AG10803 (cell line): ENCODE measurements at places on chromosomes 1 and 21.
A peak's percentile ranks its signal among the peaks of the same experiment; 100 is the strongest.

DNA sequence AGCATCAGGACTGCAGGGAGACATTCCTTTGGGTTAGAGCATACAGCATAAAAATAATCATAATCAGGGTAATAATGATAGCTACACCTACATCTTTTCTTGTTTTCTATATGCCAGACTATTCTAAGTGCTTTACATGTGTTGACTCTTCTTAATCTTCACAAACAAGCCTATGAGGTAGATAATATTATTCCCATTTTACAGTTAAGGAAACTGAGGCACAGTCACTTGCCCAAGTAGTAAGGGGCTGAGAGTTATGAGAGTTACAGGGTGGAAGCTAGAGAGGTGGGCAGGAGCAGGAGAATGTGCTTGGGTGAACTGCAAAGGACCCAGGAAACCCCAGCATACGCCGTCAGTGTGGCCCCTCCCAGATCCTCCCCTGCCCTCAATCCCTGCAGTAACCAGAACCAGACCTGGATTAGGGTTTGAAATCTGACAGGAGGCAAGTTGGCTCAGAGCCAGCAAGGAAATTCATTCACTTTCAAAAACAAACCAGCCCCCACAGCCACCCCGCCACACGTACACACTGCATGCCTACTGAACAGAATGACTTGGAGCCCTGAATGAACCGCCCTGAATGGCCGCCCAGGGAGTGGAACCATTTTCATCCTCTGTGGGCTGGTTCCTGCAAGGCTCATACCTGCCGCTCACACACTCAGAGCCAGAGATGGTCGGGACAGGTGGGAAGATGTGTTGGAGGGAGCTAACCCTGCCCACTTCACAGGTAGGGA, 126.1 kb downstream of the TRABD2B start:
- DNase-seq = no peak

DNA sequence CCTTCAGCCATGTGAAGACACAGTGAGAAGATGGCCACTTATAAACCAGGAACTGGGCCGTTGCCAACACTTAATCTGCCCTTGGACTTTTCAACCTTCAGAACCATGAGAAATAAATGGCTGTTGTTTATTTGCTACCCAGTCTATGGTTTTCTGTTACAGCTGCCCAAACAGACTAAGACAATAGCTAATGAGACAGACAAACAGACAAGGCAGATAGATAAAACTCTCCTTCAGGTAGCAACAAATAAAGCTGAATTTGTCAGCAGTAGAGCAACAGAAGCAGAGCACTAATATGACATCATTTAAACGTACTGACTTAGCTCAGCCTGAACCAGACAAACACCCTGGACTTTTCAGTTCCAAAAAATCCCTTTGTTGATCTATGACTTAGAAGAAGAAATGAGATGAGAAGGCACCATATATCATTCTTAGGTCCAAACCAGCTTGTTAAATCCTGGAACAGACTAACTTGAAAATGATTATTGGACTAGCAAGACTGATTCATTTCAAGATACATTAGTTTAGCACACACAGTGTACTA, 27.0 kb downstream of the ZZZ3 start:
- no peak for DNase-seq

DNA sequence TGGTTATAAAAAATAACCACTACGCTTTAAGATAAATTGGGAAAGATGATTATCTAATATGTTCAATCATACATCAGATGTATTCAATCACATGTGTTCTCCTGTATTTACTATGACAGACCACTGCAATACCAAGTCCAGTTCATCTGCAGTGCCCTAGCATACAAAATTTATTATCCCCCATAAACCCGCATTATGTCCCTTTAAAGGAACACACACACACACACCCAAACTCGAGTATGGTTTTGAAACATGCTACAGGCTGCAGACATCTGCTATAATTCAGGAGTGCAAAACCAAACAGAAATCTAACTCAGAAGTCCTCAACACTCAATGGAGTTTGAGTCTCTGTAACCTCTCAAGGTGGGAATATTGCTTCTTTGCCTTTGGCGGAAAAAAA, 14.9 kb downstream of the ODF2L start:
- DNase-seq = peak; percentile 17

DNA sequence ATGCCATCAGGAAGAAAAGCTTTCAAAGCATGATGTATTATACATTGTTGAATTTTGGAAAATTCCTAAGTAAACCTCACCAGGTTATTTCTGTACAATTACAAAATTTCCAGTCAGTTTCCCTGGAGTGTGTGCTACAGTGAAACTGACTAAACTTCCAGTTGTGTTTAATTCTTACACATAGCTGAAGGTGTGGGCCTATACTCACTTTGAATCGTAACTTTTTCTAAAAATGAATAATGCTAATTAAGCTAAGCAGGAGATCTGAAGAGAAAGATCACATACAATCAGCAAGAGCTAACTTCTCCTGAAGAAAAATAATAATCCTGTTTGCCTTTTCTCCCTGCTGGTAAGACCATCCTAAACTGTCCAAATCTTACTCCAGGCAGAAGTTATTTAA, 537.2 kb upstream of the PBX1 start:
- no peak for DNase-seq

GRCh38 chr1:88736633-88737248, 52.7 kb downstream of the PKN2 start:
- DNase-seq = peak; percentile 51

DNA sequence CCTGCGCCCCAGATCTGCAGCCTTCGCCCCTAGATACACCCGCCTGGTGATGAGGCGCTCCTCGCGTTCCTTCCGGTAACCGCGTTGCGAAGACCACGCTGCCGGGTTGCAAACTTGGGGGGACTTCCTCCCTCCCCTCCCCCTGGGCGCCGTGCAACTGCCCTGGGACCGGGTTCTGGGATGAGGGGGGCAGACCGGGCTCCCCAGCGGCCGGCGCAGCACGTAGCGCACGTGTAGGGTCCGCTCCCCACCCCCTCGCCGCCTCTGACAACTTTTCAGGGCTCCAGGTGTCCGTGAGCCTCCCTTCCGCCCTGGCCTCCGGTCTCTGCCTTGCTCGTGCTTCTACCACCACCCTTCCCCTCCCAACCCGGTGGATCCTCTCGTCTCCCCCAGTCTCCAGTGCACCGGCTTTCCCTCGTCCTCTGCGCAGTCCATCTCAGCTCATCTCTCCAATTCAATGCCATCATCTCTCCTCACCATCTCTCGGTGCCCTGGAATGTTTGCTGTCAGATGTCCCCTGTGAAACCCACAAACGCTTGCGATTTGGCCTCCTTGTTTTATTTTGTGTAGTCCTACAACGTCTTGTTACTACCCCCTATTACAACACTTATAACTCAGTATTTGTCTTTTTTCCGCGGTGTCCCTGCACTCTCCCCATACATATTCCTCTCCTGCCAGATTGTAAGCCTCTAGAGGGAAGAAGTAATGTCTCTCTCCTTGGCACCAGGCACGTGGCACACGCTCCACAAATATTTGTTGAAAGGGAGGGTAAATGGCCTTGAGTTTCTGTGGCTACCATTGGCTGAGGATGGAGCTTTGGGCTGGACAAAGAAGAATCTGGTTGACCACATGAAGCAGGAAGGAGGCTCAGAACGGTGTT, 782 bp downstream of the PCAT6 start:
- DNase-seq = no peak

GRCh38 chr1:207805841-207806421, 54.1 kb downstream of the CD46 start:
- peak; percentile 99 for DNase-seq

- DNase-seq = no peak
Measured at GRCh38 chr21:31489014-31489413, 145.0 kb upstream of the TIAM1 start.

- DNase-seq = peak; percentile 54
Measured at GRCh38 chr1:231949277-231950091, 322.9 kb downstream of the DISC1 start.

GRCh38 chr1:7975212-7975865, 13.8 kb downstream of the PARK7 start:
- DNase-seq = peak; percentile 67

- peak; percentile 72 for DNase-seq
Measured at GRCh38 chr1:206002871-206003801, at the start of gene RAB7B. TSS of gene RAB7B (minus strand) at chr1:206003395. CDS start at chr1:205994135, 9,260 bp downstream.

DNA sequence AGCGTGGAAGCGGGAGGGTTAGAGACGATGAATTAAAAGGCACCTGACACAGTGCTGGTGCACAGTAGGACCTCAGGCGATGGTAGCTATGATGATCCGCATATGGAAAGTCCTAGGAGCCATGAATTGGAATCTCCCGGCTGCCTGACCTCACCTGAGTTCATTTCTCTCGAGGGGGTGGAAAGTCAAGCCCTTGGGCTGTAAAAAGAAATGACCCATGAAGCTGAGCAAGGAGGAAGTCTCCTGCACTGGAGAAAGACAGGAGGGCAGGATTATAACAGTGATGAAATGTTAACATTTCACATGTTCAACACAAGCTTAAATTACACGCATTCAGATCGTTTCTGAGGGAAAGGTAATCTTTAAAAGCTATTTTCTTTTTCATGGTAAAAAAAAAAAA, 481.2 kb downstream of the MATN1 start:
- no peak for DNase-seq

DNA sequence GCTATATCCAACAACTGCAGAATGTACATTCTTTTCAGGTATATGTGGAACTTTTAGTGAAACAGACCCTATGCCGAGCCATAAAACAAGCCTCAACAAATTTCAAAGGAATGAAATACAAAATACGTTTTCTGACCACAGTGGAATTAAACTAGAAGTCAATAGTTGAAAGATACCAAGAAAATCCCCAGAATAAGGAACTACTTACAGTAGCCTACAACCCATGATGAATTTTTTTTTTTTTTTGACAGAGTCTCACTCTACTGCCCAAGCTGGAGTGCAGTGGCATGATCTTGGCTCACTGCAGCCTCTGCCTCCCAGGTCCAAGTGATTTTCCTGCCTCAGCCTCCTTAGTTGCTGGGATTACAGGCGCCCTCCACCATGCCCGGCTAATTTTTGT, 83.4 kb downstream of the RUNX3 start:
- no peak for DNase-seq

GRCh38 chr1:112646225-112646624, 26.6 kb downstream of the CAPZA1 start:
- DNase-seq = no peak

DNA sequence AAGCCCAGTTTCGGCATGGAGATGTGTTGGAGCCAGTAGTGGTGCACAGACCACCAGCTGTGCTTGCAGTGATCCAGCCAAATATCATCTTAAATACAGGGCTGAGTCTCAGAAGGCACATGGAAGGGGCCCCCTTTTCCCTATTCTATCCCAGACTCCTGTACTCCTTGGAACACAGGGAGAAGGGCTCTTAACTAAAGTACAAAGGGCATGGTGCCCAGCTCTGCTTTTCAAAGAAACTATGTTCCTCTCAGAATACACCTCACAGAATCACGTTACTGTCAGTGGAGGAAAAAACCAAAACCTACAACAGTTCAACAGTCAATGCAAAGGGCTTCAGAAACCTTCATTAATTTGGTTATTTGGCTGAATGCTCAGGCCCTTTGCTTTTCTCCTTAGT, 180.6 kb upstream of the C1orf105 start:
- no peak for DNase-seq

DNA sequence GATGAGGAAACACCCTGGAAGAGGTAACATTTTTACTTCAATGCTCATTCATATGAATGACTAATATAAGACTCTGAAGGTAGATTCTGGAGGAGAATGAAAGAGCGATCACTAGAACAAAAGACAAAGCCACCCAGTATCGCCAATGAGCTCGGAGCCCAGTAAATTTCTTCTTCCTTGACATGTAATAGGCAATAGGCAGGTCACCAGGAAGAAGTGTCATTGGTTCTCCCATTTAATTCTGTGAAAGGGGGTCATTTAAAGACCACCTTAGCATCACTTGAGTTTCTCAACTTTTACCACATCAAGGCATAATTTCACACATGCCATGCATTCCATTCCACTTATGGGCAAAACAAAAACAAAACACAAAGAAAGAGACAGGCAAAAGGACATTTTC, 7.9 kb downstream of the TNFSF18 start:
- DNase-seq = no peak

DNA sequence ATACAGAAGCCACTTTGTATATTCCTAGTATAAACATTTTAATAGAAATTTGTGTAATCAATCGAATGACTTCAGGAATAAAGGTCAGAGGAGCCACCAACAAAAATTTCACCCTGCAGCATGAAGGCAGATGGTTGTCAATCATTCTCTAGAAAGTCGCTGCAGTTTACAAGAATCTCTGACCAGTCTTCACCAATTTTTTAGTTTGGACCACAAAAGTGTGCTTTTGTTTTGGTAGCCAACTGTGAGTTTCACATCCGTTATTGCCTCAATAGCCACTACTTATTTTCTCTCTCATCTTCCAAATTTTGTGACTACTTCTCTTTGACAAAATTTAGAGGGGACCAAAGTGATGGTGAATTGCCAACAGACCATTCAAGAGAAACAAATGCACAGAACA, 1155.6 kb downstream of the AMY1C start:
- DNase-seq = no peak
